Nucleus accumbens (tissue), 56 donors: ENCODE measurements at places on chromosomes 7 and 10.

GRCh38 chr7:26653430-26654399, 210.7 kb downstream of the SKAP2 start:
- DNase-seq, result no peak

- DNase-seq, result no peak
Observed at GRCh38 chr10:62631241-62631640, 173.3 kb upstream of the ADO start.

GRCh38 chr10:126135941-126136595, 239.7 kb downstream of the FANK1 start:
- no peak for DNase-seq

DNA sequence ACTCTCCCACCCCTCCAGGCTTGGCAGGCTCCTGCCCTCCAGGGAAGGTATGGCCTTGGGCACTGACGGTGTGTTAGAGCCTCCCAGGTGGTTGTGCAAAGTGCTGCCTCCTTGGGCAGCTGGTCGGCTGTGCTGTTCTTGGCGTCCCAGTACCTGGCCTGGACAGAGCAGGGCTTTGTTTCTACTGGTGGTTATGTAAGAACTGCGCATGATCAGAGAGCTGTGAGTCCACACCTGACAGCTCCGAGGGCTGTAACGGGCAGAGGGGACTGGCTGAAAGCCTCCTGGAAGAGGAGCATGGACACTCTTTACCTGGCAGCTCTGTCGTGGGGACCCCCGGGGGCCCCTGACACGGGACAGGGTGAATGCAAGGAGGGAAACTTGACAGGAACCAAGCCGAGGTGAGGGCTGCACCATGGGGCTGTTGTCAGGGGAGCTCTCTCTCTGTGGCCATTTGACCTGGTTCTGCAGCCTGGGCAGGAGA, 3.1 kb upstream of the SFRP5 start:
- DNase-seq, result no peak

DNA sequence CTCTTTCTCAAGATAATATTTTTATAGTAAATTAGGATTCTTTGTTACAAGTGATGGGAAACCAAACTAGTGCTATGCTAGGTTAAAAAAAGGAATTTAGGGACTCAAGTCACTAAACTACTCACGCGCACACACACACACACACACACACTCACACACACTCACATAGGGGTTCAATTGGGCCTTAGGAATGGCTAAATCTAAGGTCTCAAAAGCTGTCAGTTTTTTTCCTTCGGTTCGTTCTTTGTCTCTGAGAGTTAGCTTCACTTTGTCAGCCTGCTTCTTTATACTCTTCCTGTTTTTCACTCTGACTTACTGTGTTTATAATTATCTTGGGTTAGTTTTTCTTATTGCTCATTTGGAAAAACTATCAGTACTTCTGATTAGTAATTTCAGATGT, 138.9 kb downstream of the ADK start:
- DNase-seq, result no peak

GRCh38 chr10:70078937-70079336, 26.3 kb downstream of the MACROH2A2 start:
- DNase-seq, result no peak

GRCh38 chr10:23804125-23804524, 365.2 kb downstream of the OTUD1 start:
- DNase-seq, result no peak

- DNase-seq, result no peak
Observed at GRCh38 chr7:74294191-74294998, 5.2 kb downstream of the CLIP2 start.

DNA sequence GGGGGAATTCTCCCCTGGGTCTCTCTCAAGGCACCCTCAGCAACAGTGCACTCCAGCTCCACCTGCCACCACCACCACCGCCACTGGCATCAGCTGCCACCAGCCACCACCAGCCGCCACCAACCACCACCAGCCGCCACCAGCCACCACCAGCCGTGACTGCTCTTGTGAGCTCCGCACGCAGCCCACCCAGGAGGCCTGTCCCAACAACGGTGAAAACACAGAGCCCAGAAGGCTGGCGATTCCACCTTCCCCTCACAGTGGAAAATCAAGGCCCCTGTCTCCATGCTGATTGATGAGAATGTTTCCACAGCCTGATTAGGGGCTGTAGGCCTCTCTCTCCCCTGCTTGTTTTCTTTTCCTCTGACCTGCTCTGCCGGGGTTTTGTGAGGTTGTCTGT, 41.1 kb downstream of the COBL start:
- no peak for DNase-seq

DNA sequence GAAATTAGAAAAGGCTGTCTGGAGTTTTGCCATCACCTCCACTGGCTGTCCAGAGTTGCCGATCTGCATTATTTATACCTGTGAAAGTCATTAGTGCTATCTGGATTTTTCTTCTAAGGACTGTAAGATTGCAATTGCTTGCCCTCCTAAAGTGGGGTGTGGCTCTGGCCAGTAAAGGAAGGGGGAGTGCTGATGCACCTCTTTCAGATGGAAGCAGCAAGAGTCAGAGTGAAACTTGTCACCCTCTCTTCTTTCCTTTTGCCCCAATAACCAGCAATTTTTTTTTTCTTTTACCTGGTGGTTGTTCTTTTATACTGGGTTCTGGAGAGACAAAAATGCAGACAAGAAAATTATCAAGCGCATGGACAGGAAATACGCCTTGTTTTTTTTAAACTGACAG, 527.4 kb upstream of the NRP1 start:
- no peak for DNase-seq

DNA sequence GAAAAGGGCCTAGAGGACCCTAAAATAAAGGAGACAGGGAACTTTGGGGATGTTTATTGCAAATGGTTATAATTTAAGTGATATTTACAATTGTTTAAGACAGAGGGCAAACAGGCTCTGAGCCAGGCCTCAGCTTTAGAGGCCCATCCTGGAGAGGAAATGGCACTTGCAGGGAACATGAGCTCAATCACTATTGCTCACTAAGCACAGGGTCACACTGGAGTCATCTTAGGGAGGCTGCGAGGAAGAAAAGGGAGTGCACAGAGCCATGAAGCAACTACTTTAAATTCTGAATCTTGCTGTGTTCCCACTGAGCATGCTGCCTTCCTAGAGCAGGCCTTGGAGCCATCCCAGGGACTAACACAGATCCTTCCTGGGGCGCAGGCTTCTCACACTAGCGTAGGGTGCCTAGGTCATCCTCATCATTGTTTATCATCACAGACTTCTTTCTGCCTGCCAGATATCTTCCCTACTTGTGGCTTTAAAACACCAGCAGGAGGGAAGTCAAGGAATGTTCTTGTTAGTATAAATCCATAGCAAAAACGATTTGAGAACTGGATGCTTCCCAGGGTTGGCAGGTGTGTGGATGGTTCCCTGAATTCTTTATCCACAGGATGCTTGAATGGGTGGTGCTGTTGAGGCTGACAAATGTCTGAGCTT, 12.7 kb upstream of the DNAJB12 start:
- no peak for DNase-seq

DNA sequence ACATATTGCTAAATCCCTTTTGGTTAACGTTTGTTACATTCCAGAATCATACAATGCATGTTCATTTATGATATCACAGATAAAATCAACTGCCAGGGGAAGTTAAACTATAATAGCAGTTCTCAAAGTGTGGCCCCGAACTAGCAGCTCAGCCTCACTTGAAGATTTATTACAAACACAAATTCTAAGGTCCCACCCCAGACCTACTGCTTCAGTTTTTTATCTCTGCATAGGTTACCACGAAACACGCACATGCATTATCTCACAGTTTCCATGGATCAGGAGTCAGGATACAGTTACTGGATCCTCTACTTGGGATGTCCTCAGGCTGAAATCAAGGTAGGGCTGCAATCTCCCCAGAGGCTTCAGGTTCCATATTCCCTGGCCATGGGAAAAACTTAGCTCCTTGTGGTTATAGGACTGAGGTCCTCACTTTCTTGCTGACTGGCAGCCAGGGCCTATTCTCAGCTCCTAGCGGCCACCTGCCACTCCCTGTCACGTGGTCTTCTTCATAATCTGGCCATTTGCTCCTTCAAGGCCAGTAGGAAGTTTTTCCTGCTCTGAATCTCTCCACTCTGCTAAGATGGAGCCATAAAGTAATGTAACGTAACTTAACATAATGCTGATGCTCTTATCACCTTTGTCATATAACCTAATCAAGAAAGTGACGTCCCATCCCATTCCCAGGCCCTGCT, 50.5 kb upstream of the YAE1 start:
- DNase-seq, result no peak

DNA sequence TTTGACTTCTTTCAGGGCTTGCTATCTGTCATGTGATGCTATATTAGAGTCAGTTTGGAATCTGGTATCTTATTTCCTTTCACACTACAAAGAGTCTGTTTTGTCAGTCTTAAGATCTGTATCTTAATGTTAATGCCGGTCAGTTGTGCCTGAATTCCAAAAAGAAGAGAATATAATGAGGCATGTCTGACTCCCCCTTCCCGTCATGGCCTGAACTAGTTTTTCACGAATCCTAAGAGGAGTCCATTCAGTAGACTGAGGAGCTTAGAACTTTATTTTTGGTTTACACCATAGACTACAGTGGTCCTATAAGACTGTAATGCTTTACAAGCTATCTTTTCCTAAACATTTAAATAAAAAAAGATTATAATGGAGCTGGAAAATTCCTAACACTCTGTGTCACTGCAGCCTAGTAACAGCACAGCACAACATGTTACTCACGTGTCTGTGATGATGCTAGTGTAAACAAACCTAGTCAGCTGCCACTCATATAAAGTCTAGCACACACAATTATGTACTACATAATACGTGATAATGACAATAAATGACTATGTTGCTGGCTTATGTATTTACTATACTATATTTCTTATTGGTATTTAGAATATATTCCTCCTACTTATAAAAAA, 50.6 kb downstream of the VPS41 start:
- no peak for DNase-seq

DNA sequence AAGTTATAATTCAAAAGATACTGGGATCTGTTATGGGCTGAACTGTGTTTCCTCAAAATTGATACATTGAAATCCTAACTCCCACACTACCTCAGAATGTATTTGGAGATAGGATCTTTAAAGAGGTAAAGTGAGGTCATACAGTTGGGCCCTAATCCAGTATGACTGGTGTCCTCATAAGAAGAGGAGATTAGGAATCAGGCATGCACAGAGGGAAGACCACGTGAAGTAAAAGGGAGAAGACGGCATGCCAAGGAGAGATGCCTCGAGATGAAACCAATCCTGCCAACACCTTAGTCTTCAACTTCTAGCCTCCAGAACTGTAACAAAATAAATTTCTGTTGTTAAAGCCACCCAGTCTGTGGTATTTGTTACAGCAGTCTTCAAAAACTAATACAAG, 5.9 kb upstream of the CFAP69 start:
- DNase-seq, result no peak

DNA sequence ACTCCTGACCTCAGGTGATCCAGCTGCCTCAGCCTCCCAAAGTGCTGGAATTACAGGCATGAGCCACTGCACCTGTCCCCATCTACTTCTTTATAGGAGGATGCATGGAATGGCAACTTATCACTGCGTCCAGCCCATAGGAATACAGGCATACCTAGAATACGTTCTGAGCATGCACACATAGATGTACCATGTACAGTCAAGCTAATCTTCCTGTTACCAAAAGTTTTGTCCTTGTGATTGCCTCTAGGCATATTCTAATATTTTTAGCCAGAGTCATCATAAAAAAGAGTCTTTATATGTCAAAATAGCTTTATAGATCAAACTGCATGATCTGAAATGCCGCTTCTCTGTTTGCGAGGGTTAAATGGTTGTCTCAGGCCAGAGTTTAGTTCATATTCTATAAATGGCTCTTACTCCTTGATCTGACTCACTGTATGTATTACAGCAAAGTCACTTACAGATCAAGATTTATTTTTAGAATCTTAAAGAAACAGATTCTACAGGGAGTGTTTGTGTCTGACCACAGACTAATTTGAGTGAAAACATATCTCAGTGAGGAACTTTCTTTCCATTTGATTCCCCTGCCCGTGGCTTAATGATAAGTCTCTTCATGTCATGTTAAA, 210.9 kb downstream of the CREB5 start:
- DNase-seq, result no peak

- no peak for DNase-seq
Observed at GRCh38 chr10:30724296-30724695, 94.7 kb upstream of the LYZL2 start.
